Right ventricle myocardium inferior (tissue), 1 donor: ENCODE measurements at places on chromosomes 7 and 10.

- DNase-seq = no peak
These were observed 45.6 kb downstream of the ZNF438 start for GRCh38 chr10:30986053-30986555.

DNA sequence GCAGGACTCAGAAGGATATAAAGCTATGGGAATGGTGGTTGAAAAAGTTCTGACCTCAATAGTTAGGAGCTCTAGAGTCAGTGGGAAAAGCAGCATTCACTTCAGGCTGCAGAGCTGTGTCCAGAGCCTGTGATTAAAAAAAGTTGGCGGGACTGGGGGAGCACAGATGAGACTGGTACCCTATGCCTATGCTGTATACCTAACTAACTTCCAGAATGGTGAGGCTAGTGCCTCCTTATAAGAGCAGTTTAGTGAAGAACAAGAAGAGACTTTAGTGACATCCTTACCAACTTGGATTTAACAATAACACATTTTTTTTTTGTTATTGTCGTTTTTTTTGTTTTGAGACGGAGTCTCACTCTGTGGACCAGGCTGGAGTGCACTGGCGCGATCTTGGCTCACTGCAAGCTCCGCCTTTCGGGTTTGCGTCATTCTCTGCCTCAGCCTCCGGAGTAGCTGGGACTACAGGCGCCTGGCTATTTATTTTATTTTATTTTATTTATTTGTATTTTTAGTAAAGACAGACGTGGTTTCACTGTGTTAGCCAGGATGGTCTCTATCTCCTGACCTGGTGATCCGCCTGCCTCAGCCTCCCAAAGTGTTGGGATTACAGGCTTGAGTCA is 6.6 kb upstream of the ZNF282 start:
- no peak for DNase-seq

- DNase-seq = peak; percentile 32
These were observed 9.9 kb upstream of the PRKAG2 start for GRCh38 chr7:151886783-151887182.

DNA sequence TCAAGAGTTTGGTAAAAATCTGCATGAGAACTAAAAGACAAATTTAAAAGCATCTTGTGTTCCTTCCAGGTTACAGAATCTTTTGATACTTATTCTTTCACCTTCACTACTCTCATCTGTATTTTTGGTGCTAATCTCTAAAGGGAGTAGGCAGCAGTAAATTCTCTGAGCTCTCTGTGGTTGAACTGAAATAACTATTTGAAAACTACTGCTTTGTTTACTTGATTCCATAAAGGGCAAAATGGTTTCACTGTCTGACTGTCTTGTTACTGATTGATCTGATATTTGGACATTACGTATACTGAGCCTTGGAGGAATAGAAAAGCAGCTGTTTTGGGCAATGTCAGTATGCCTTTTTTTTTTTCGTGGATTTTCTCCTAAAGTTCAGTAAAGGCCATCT is 103.3 kb downstream of the CHRM2 start:
- no peak for DNase-seq

DNA sequence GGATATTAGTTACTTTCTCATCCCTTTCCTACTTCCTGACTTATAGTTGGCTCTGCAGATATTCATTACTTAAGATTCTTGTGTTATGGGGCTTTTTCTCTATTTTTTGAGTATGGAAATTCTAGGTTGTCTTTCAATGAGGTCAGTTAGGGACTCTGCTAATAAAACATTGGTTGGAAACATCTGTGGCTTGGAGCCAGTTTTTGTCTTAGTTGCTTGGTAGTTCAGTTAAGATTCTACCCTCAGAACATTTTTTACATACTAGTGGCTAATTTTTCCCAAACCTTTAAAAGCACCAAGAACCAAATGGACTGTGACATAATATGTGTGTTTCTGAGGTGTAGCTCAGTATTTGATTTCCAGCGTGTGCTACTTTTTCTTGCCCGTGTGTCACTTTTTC is 305.6 kb upstream of the FZD1 start:
- no peak for DNase-seq

DNA sequence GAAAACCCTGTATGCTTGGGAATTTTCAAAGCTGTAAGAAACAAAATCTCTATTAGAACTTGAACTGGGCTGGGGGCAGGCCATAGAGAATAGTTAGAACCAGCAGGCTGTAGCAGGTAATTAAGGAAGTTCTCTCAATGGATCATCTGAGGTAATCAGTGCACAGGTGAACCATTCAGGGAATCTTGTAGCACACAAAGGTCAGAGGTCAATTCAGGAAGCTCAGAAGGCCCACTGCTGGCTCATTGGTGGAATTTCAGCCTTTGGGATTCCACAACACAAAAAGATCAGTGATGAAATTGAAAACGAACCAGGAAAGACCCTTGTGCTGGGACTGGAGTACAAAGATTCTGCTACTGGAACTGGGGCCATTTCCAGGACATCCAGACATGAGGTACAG is 82.0 kb downstream of the TMEM168 start:
- no peak for DNase-seq

- DNase-seq = no peak
These were observed 46.3 kb downstream of the SYPL1 start for GRCh38 chr7:106065575-106066500.

GRCh38 chr10:106078895-106079576 is 1085.5 kb downstream of the SORCS1 start:
- DNase-seq = no peak

- no peak for DNase-seq
These were observed 99.6 kb downstream of the GRK5 start for GRCh38 chr10:119306986-119307392.

DNA sequence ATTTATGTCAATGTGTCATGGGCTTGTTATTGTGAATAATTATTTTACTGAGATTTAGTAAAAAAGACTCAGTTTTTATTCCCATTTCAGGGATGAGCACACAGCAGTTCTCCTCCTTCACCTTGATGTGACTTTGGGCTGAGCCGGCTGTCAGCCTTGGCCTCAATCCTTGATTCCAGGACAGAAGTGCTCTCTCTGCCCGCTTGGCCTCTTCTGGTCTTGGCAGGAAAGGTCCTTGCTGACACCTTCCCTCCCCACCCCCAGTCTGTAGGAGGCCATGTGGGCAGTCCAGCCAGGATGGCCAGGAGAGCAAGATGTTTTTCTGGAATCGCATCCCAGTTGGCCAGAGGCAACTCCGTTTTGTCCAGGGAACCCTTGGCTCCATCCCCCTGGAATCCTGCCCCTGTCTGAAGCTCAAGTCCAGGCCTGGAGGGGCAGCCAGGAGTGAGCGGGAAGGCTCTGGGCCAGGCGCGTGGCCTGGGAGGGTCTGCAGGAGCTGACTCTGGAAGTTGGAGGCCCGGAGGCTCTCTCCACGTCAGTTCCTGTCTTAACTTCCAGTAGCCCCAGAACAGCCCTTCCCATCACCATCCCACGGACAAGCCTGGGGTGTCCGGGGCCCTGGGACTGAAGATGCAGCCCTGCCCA is 100.9 kb downstream of the PDGFA start:
- peak; percentile 46 for DNase-seq

DNA sequence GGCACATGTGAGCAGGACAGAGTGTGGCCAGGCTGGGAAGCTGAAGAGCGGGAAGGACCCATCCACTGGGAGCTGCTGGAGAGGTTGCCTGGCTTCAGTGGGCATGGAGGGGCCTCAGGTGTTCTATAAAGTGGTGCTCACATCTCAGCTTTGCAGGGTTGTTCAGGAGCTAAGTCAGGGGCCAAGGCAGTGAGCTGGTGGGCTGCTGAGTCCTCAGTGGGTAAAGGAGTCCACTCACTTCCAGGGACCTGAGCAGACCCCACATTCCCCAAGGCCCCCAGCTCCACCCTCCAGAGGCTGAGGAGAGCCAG is 28.8 kb upstream of the C10orf53 start:
- no peak for DNase-seq

GRCh38 chr10:72080042-72080975 is 8.0 kb downstream of the SPOCK2 start:
- peak; percentile 56 for DNase-seq
